ENCODE measurements at places on chromosomes 12 and 14.
A peak's percentile ranks its signal among the peaks of the same experiment; 100 is the strongest.

DNA sequence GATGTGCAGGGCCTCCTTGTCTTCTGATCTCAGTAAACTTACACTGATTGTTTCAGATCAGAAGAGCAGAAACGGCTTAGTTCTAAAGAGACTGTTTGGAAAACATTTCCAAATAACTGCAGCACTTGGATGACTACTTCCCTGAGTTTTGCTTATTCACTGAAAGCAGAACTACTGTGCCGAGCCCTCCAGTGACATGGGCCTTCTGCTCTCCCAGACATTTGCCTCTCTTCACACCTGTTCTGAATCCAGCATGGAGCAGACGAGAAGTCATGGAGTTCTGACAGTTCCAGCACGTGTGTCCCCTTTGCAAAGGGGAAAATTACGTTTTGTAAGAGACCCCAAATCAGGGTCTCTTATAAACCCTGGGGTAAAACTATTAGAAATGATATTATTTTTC is 31.4 kb downstream of the ETNK1 start:
- no peaks in the 10 kb centered on the region for H3K4me1 ChIP-seq
- no peaks in the 10 kb centered on the region for H3K27me3 ChIP-seq
- H3K27ac ChIP-seq: no peak overlapping the region
- no peak overlapping the region for H3K4me3 ChIP-seq
- no peaks in the 10 kb centered on the region for H3K36me3 ChIP-seq

GRCh38 chr14:39219075-39219499 is 14.6 kb upstream of the MIA2 start:
- no peak overlapping the region for H3K27ac ChIP-seq
- no peaks in the 10 kb centered on the region for H3K4me1 ChIP-seq
- H3K36me3 ChIP-seq: no peaks in the 10 kb centered on the region

GRCh38 chr14:104284636-104285507 is 146.5 kb downstream of the KIF26A start:
- H3K4me3 ChIP-seq: no peak overlapping the region
- H3K4me1 ChIP-seq: peaks cover 28% of the 10 kb centered on the region
- DNase-seq: no peak
- H3K27ac ChIP-seq: no peak overlapping the region
- H3K36me3 ChIP-seq: no peaks in the 10 kb centered on the region

DNA sequence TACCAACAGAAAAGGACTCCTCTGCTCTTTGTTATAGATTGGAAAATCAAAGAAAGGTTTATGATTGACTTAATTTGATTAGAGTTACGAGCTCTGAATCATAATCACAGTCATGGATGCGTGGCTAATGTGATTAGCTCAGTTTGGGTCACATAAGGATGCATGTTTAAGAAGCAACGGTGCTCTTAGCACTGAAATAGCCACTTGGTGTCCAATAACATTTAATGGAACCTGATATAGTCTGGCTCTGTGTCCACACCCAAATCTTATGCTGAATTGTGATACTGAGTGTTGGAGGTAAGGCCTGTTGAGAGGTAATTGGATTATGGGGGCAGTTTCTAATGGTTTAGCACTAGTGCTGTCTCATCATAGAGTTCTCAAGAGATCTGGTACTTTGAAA is 501.6 kb downstream of the SLC6A15 start:
- no peak overlapping the region for H3K4me3 ChIP-seq
- no peaks in the 10 kb centered on the region for H3K4me1 ChIP-seq
- DNase-seq: no peak
- H3K27me3 ChIP-seq: no peaks in the 10 kb centered on the region
- H3K27ac ChIP-seq: no peak overlapping the region

- H3K27ac ChIP-seq: peak within 1 kb of the TSS; percentile 82
- H3K36me3 ChIP-seq: no peaks in the 10 kb centered on the region
- peaks cover 12% of the 10 kb centered on the region for H3K4me1 ChIP-seq
- peak; percentile 97 for DNase-seq
Observed at GRCh38 chr12:131928711-131929580, at the start of gene PUS1. PUS1 (plus strand) TSS chr12:131929276; CDS start chr12:131929723, 447 bp downstream.

GRCh38 chr12:43973385-43973784 is 137.5 kb downstream of the TMEM117 start:
- peaks cover 5% of the 10 kb centered on the region for H3K36me3 ChIP-seq
- H3K27me3 ChIP-seq: no peaks in the 10 kb centered on the region
- no peak overlapping the region for H3K27ac ChIP-seq
- no peak overlapping the region for H3K4me3 ChIP-seq

All from Peyer's patch (tissue), 4 donors.